ENCODE measurements at places on chromosomes 2 and 18.

DNA sequence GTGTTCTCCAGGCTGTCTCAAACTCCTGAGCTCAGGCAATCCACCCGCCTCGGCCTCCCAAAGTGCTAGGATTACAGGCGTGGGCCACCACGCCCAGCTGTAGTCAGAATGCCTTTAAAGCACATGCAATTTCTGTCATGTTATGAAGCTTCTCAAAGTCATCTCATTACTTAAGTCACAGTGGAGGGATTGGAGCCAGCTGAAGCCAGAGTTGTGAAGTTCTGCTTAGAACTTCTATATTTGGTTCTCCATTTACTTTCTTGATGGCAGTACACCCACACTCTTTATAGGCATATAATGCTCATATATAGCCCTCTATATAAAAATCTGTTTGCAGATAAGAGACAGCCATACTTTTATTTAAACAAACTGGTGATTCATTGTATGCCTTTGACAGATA is 68.8 kb upstream of the CWC22 start:
- no peak for DNase-seq

- DNase-seq: no peak
Measured at GRCh38 chr18:3863006-3863405, 413.0 kb downstream of the TGIF1 start.

DNA sequence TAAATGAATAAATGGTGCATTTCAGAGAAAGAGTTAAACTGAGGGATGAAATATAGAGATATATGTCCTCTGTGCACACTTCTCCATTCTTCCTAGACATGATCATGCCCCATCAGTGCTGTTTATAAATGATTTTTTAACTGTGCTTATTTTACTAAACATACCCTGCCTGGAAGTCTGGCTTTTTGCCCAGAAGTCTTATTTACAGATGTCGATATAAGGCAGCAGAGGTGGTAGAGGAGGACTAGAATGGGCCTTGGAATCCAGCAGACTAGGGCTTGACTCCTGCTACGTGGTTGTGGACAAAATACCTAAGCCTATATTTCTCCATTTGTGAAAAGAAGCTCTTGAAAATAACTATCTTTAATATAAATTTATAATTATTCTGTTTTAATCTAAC is 355.5 kb downstream of the RAD51AP2 start:
- no peak for DNase-seq

GRCh38 chr18:376311-376710 is 108.5 kb upstream of the THOC1 start:
- no peak for DNase-seq

GRCh38 chr2:43269706-43270105 is 43.3 kb upstream of the ZFP36L2 start:
- DNase-seq: no peak

GRCh38 chr2:176251928-176252327 is 17.3 kb upstream of the MTX2 start:
- no peak for DNase-seq

GRCh38 chr2:240207661-240208060 is 67.2 kb upstream of the OTOS start:
- no peak for DNase-seq

- no peak for DNase-seq
Measured at GRCh38 chr2:8158711-8159110, 523.1 kb upstream of the ID2 start.

GRCh38 chr2:215430528-215431187 is 5.2 kb downstream of the FN1 start:
- DNase-seq: no peak

- no peak for DNase-seq
Measured at GRCh38 chr18:55641486-55641885, 53.5 kb upstream of the TCF4 start.

GRCh38 chr2:159084384-159085370 is 116.2 kb downstream of the TANC1 start:
- no peak for DNase-seq

GRCh38 chr18:21316296-21316695 is 74.3 kb downstream of the GREB1L start:
- DNase-seq: no peak

DNA sequence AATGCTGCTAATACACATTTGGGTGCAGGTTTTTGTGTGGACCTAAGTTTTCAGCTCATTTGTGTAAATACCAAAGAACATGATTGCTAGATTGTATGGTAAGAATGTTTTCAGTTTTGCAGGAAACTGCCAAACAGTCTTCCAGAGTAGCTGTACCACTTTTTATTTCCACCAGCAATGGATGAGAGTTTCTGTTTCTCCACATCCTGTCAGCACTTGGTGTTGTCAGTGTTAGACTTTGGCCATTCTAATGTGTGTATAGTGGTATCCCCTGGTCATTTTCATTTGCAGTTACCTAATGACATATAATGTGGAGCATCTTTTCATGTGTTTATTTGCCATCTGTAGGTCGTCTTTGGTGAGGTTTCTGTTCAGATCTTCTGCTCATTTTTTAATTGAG is 336.4 kb downstream of the GBX2 start:
- no peak for DNase-seq

- no peak for DNase-seq
Measured at GRCh38 chr18:69853051-69853450, 94.6 kb downstream of the CD226 start.

DNA sequence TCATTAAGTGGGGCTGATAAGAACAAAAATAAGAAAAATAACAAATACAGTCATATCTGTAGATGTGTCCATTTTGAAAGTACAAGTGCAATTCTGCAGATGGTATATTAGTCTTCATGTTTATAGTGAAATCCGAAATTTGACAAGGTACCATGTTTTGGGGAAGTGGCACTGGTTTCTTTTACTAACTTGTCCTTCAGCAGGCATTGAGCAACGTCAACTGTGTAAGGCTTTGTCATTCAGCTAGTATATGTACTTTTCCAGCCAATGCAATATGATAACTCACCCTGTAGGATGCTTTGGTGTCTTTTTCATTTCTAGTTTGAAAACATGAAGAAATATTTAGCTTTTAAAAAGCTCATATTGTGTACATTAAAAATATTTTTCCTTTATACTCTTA is 139.9 kb downstream of the MCFD2 start:
- DNase-seq: no peak

- no peak for DNase-seq
Measured at GRCh38 chr2:64092502-64092901, 51.7 kb downstream of the PELI1 start.

DNA sequence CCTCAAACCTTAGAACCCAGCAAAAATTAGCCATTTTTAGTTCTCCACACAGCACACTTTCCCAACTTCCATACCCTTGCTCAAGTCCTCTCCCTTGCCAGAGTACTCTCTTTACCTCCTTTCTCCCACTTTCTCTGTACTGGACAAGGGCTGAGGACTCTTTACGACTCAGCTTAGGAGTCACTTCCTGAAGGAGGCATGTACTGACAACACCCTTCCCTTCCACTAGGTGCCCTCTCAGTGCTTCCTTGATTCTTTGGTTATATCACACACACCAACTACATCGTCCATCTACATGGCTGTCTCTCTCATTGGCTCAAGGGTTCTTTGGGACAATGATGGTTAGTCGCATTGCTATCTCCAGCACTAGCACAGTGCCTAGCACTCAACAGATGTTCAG is 5.2 kb upstream of the C18orf63 start:
- no peak for DNase-seq

DNA sequence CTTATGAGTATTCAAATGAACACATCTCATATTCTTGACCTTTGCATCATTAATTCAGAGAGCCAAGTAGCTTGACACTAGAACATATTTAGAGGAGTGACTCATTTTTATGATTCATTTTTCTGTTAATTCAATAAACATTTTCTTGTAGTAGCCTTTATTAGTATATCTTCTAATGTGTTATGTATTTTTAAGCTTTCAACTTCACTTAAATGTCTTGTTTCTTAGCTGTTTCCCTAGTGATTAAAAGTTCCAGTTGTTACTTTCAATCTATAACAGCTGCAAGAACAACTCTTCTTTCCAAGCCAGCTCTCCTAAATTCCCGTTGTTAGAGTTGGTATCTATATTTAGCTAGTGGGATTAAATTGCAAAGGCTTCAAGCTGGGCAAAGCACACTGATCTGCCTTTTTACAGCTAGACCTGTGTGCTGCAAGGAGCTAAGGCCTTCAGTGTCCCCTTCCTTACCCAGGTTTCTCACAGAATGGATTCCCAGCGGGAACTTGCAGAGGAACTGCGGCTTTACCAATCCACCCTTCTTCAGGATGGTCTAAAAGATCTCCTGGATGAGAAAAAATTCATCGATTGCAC is at the start of gene KLHL41:
TSS of gene KLHL41 (plus strand) at position 405 of the 588 bp plus-strand sequence. CDS start at position 482, 77 bp downstream.
- no peak for DNase-seq

- no peak for DNase-seq
Measured at GRCh38 chr2:42116195-42117181, 52.7 kb upstream of the EML4 start.

DNA sequence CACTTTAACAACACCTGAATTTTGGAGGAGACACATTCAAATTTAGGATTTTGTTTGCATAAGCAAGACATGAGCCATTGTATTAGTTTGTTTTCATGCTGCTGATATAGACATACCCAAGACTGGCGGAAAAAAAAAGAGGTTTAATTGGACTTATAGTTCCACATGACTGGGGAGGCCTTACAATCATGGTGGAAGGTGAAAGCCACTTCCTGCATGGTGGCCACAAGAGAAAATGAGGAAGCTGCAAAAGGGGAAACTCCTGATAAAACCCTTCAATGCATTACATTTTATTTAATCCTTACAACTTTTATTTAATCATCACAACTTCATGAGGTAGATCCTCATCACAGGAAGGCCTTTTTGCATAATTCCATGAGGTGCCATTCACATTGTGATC is 242.0 kb upstream of the STON1 start:
- no peak for DNase-seq

DNA sequence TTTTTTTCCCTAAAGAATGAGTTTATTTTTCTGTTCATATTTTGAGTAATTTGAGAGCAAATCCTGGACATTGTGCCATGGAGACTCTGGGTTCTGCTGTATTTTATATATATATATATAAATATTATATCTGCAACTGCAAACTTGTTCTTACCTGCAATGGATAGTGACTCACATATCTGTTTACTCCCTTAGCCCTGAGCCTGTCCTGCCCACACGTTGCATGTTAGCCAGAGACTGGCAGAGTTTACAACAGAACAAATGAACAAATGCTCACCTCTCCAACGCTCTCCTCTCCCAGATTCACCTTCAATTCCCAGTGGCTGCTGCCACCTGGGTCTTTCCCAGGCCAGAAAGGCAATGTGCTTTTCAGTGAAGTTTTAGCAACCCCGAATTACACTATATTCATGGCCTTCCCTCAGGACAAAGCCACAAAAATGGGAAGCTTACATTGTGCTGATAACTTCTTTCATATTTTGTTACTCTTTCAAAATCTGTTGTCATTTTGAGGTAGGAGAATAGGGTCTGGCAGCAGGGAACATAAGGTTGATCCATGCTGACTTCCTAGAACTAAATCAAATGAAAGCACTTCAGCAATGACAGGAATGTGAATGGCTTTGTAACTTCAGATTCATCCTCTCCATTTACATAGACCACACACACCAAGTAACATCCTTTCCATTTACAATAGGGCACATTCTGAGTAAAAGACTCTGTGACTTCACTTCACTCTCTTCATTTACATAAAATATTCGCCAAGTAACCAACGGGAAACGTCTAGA is 105.4 kb upstream of the FAM110C start:
- DNase-seq: peak; percentile 28

DNA sequence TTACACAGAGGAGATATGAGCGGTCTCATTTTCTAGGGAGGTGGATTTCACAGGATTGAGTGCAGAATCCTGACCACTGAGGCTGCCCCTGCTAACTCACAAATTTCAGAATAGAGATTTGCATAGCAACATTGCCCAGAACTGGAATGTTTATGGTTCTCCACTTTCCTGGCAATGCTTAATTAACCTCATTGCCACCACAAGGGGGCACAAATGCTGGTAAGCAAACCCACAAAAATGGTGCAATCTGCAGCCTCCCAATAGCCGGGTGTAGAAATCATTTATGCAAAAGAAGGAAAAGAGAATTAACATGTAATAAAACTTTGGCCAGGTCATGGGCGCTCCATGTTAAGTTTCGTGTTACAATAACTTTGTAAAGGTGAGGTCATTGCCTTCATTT is 112.4 kb downstream of the CYRIA start:
- peak; percentile 14 for DNase-seq

GRCh38 chr18:6830916-6831315 is 101.4 kb downstream of the ARHGAP28 start:
- no peak for DNase-seq

- DNase-seq: no peak
Measured at GRCh38 chr2:109689973-109690372, 75.8 kb downstream of the SOWAHC start.

DNA sequence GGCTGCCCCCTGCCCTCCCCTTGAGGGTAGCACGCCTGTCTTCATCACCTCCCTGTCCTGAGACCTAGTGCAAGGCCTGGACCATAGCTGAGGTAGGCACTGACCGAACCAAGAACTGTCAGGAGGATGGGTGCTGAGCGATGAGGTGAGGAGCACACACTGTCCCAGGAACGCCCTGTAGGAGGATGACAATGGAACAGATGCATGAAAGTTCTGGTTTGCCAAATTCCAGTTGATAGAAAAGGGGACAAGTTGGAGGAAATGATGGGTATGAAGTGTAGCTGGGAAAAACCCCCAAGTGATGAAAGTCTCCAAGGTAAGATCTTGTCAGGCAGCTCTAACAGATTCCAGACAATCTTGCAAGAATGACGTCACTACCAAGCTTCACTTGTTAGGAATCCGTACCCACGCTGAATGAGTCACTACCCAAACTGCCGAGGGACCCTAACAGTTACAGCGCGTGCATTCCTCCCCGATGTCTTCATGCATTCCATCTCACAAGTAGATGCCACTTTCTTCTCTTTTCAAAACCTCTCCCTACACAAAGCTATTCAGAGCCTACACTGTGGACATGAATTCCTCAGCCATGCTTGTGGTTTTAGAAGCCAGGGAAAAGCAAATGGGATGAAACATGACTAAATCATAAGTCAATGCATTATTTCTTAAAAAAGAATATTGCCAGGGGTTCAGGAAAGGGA is 27.6 kb downstream of the MRPL33 start:
- DNase-seq: peak; percentile 90

DNA sequence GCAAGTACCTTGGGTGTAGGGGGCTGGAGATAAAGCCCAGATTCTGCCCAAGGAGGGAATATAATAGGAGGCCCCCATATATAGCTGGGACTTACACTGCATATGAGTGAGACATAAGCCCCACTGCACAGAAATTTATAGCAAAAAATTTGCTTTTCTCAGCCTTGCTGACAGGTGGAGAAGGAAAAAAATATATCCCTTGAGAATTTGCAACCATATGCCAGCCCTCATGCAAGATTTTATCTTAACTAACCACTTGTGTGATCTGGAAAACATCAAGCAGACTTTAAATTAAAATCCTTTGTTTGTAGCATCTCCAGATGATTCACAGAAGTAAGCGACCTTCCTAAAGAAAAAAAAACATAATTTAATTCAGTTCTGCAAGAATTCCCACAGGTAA is 288.2 kb downstream of the BCL2 start:
- no peak for DNase-seq

- DNase-seq: peak; percentile 65
Measured at GRCh38 chr18:79402977-79403722, 7.4 kb downstream of the NFATC1 start.

- DNase-seq: no peak
Measured at GRCh38 chr18:13614641-13615288, 111.6 kb downstream of the FAM210A start.

Data from ELF-1 (cell line).